ENCODE measurements at places on chromosomes 16 and 17. TPM values are rescaled to one million over a fixed set of nuclear protein-coding genes. Genes with fewer than 3 reads are reported as not detected.

The MMP28 gene
- 8.3 TPM for total RNA-seq

The WSB1 gene
- total RNA-seq = 74.1 TPM

The WNK4 gene
- total RNA-seq = 0.91 TPM

The RNF112 gene
- total RNA-seq = 0.14 TPM

The ZPBP2 gene
- total RNA-seq = not detected

The ST6GALNAC1 gene
- total RNA-seq = 0.28 TPM

The CDRT15 gene
- total RNA-seq = not detected
